ENCODE measurements at places on chromosomes 1 and 21.

DNA sequence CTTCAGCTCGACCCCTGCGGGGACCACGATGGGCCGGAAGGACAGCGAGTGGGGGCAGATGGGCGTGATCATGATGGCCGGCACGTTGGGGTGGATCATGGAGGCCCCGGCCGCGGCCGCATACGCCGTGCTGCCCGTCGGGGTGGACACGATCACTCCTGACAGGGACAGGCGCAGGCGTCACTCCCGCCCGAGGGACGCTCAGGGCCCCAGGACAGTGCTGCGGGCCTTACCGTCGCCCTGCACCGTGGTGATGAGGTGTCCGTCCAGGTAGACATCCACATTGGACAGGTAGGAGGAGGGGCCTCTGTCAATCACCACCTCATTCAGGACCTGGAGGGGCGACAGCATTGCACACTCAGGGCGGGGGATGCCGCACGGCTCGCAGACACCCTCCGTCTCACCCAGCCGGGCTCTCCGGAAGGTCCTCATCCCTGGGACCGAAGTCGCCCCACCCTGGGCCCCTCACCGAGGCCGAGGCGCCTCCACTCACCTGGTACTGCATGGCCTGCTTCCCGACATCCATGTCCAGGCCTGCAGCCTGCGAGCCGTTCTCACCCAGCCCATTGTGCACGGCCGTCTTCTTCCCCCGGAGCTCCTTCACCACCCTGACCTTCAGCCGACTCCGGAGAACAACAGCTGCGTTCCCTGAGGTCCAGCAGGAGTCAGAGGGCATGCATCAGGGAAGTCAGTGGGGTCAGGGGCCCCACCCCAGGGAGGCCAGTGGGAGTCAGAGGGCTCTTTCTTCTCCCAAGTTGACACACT lies 24.0 kb downstream of the NADK start:
- DNase-seq = no peak

DNA sequence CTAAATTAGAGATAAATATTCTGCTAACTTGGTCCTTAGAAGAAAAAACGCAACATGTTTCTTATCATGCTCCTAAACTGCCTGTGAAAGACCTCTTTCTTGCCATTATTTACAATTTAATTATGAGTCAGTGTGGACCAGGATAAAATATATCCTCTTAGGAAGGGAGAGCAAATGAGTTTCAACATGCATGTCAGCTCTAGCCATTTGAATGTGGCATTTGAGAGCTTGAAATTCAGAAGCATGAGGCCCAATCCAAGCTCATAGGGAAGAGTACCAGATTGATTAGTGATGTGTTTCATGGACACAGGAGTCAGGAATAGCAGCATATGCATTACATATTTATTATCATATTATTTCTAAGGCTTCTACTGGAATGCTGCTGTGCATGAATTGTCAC lies 39.3 kb downstream of the TBX15 start:
- no peak for DNase-seq

DNA sequence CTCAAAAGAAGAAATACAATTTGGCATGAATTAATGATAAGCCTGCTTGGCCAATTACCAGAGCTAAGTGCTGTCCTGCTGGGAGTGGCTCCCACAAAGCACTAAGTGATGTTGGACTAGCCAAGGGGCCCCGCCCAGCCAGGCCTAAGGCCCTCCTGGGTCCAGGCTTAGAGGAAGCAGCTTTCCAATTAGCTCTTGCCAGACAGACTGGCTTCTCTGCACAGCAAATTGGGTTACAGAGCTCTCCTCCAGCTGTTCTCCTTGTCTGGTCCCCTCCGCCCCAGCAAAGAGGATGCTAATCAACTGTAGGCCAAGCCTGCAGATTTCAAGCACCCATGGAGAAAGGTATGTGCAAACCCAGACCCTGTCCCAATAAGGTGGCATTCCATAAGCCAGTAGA lies 151.9 kb downstream of the DMRTA2 start:
- no peak for DNase-seq

- DNase-seq = no peak
These were observed 467.8 kb downstream of the CAMTA1 start for GRCh38 chr1:7253118-7253480.

DNA sequence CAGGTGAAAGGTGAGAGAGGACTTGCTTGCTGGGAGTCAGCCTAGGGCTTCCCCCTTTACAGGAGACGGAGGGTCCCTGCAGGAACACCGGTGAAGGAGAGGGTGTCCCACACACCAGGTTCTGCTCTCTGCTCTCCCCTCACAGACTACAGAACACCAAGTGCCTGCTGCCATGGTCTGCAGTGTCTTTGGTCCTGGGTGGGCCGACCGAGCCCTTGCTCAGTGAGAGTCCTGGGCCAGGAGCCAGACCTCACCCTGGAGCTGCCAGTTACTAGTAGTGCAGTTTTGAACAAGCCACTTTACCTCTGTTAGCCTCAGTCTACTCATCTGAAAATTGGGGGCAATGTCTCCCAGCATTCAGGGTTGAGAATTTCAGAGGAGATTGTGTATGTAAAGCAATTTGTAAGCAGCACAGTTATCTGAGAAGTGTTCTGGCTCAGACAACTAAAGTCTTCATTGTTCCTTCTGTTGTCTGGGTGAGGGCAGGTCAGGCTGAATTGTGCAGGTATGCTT lies 2.7 kb upstream of the IL6R start:
- DNase-seq = no peak

- no peak for DNase-seq
These were observed 40.7 kb upstream of the KCND3 start for GRCh38 chr1:112030157-112030556.

DNA sequence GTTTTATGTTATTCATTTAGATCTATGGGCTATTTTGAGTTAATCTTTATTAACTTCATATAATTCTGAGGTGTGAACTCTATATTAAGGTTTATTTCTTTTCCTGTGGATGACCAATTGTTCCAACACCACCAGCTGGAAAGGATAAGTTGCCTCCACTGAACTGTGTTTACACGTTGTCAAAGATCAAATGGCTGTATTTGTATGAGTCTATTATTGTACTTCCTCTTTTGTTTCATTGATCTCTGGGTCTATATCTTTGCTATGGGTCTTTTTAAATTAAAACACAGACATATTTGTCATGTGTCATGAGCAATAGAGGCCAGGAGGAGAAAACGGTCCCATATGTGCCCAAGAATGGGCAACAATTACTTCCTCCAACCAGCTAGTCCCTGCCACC lies 5.2 kb upstream of the MAB21L3 start:
- no peak for DNase-seq

GRCh38 chr21:33196941-33197374 lies 32.8 kb upstream of the IFNAR2 start:
- peak; percentile 30 for DNase-seq

GRCh38 chr21:29648710-29649240 lies 291.0 kb downstream of the GRIK1 start:
- DNase-seq = no peak

DNA sequence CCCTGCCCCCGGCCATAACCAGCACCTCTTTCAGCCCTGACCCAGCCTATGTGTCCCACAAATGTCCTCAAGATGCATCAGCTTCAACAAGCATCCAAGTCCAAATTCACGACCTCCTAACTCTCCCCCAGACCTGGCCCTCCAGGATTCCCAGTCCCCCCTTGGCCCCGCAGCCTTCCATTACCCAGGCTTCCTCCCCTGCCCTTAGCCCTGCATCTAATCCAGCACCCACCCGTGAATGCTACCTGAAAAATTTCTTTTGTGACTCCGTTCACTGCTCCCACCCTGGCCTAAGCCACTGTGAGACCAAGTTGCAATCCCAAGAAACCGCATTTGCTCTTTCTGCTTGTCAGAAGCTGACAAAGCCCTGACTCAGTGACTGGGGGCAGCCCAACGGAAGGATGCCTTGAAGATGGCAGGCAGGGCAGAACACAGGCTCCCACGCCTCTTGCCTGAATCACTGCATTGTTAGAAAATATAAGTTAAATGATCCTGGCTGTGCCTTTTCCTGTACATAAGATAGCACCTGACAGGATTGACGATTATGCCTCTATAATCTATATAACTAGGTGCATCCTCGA lies 939 bp upstream of the MFAP2 start:
- DNase-seq = no peak

DNA sequence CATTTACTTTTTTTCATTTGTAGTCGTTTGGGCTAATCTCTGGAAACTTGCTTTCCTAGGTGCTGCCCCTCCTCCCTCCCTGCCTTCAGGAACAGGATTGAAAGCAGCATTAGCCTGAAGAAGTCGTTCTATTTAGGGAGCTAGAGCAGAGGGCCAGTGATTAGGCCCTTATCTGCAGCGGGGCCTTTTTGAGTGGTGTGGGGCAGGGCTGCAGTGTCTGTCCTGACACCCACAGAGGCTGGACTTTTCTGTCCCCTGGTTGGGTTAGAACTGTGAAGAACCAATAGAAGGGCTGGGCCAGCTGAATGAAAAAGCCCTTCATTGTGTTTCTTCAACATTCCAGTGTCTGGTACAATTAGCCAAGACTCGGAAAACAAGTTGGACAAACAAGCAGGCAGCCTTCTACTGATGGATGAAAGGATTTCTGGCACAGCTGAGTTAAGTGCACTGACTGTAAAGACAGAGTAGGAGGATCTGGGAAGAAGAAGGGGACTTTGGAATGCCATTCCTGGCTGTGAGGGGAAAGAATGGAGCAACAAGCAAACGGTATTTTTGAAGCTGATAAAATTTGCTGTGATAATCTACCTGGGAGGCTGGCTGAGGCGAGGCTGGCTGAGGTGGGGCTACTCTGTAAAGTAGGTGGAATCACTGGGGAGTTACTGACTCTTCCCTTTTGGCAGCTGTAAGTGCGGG lies 9.7 kb downstream of the MACF1 start:
- DNase-seq = no peak

GRCh38 chr21:26806801-26807295 lies 38.4 kb downstream of the ADAMTS1 start:
- no peak for DNase-seq

GRCh38 chr1:3914331-3914851 lies 14.3 kb upstream of the C1orf174 start:
- no peak for DNase-seq

Data from breast epithelium (tissue), 4 donors.